ENCODE measurements at places on chromosomes 5 and 9.

DNA sequence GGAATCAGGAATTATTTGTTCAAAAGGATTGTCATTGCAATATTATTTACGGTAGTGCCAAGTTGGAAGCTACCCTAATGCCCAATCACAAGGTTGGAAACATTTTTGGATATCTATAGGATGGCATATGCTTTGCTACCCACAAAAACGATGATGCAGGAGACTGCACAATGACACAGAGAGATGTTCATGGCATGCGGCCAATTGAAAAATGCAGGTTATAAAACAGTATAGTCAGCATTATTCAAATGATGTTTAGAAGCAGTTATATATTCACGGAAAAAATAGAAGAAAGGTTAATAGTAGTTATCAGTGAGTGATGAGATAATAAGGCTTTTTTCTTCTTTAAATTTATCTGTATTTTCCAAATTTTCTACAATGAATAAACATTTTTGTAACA is 5.9 kb upstream of the ACSL6 start:
- DNase-seq = no peak

GRCh38 chr5:116572350-116573278 is 2.0 kb downstream of the SEMA6A start:
- DNase-seq = no peak

DNA sequence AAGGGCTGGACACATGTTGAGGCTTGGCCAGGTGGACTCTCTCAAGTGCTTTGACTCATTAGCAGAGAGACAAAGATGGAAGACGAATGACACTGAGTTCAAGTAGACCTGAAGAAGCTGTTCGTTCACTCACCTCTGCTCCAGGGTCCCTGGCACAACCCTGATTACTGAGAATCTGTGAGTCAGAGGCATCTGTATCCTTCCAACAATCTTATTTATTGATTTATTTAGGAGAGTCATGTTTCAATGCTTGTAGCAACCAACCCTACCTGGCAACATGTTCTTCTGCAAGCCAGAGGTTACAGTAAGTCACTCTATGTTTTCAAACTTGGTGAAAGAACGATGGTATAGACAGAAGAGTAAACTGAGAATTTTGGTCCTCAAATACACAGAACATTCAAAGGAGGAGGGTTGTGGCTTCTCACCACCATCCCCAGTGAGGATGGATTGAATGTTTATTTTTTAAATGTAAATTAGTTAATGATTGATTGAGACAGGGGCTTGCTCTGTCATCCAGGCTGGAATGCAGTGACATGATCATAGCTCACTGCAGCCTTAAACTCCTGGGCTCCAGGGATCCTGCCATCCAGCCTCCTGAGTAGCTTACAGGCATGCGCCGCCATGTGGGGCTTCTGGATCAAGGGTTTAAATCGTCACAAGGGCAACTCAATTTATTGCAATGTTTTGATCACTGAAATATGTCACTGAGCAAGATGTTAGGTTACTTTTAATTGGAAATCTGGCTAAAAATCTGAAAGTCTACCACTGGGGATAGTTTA is 55.7 kb upstream of the CARTPT start:
- DNase-seq = no peak

DNA sequence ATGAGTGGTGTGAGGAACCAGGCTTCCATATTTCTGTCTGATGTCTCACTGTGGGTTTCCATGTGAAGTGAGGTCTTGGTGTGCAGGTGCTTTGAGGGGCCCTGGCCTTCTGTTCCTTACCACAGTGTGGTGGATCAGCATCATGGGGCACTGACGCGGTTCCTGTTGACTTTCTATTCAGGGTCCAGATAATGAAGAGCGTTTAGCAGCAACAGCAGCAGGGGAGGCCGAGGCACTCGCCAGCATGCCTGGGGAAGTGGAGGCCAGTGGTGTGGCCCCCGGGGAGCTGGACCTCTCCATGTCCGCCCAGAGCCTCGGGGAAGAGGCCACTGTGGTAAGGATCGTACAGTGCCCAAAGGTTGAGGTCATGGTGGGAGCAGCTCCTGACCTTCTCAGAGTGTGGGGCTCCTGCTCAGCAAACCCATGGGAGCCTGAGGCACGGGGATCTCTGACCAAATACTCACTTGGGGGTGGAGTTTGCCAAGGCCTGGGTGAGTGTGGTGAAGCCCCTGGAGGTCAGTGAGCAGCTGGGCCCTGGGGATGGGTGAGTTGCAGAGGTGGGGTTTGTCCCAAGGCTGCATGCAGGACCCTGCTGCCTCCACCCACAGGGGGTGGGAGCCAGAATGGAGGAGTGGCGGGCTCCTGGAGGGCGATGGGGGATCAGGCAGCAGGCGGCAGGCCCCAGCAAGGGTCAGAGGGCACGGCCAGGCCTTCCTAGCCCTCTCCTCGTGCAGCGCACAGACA is 61.2 kb downstream of the COL15A1 start:
- DNase-seq = no peak

DNA sequence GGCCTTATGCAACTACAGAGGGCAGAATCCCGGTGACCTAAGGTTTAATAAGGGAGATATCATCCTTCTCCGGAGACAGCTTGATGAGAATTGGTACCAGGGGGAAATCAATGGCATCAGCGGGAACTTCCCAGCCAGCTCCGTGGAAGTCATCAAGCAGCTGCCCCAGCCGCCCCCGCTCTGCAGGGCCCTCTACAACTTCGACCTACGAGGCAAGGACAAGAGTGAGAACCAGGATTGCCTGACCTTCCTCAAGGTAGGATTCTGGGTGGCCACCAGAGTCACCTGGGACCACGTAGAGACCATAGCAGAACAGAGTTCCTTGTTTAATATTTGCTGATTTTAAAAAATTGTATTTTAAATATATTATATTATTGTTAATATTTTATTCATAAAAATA is 63.7 kb downstream of the SH3RF2 start:
- DNase-seq = no peak

DNA sequence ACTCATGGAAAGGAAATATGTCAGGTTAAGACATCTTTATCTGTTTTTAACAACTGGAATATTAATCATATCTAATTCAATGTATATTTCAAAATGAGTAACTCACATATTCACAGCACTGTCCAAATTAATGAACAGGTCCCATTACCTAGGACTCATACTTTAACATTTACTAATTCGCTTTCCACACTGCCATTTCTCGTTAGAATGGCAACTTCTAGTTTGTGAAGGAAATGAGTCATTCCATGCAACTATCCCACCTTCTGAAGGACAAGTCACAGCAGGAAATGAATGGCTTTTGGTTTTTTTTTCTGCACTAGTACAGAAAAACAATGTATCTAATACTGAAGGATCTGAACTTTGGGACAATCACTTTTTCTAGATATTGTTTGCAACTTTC is 24.6 kb upstream of the IFNK start:
- no peak for DNase-seq

- DNase-seq = no peak
Measured at GRCh38 chr9:73141282-73141681, 10.4 kb upstream of the ANXA1 start.

- DNase-seq = no peak
Measured at GRCh38 chr9:33177086-33177485, 9.9 kb upstream of the B4GALT1 start.

DNA sequence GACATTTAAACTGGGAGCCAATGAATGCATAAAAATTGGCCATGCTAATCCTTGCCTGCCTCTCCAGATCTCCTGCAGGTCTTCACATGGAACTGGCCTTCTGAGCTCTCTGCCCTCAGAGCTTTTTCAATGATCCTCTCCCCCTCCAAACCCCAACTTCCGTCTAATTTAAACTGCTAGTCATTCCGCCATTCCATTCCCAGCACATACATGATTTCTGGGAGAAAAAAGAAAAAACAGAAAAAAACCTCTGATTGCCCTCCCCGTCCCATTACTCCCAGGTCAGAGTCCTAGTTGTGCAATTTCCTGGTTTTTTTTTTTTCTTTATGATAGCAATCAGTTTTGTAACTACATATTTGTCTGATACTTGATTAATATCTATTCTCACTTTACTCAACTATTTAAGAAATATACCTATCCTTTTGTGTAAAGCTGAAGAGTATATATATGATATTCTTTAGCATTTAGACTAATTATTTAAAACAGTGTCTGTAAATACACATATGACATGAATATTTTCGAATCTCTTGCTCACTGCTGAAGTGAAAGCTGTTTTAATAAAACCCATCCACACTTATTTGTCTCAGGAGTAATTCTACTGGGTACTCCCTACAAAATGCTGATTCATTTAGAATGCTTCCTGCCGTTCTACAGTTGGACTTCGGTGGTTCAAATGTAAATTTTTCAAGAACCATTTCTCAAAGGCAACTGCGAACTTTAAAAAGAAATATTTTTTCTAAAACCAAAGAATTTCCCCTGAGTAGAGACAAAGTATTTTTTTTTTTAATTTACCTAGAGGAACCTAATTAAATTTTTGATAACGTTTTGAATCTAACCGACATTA is 1.6 kb downstream of the HINT1 start:
- DNase-seq = no peak

GRCh38 chr5:144710637-144711036 is 540.0 kb downstream of the KCTD16 start:
- DNase-seq = no peak

- no peak for DNase-seq
Measured at GRCh38 chr9:35660966-35661415, 2.9 kb downstream of the CCDC107 start.

GRCh38 chr5:132100672-132101261 is 27.2 kb downstream of the CSF2 start:
- no peak for DNase-seq

DNA sequence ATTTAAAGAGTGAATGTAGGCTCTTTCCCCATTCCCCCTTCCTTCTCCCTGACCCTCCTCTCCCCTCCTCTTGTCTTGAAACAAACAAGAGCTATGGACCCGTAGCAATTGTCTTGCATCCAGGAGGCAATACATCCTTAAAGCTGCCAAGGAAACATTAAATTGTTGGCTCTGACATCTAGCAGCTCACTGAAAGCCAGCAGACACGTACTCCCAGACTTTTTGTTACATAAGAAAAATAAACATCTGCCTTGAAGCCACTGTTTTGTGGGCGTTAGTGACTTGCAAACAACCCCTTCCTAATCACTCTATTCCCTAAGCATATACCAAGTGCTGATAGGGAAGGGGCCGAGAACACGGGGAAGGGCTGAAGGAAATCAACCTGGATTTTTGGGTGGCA is 8.6 kb downstream of the SLC45A2 start:
- DNase-seq = no peak

GRCh38 chr5:172943906-172944305 is 15.3 kb upstream of the RPL26L1 start:
- no peak for DNase-seq

DNA sequence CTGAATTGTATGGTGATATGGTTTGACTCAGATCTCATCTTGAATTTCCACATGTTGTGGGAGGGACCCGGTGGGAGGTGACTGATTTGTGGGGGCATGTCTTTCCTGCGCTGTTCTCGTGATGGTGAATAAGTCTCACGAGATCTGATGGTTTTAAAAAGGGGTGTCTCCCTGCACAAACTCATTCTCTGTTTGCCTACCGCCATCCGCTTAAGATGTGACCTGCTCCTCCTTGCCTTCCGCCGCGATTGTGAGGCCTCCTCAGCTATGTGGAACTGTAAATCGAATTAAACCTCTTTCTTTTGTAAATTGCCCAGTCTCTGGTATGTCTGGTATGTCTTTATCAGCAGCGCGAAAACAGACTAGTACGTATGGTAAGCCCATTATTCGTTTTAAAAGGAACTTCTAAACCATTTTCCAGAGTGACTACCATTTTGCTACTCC is 48.7 kb downstream of the SLC36A1 start:
- no peak for DNase-seq

DNA sequence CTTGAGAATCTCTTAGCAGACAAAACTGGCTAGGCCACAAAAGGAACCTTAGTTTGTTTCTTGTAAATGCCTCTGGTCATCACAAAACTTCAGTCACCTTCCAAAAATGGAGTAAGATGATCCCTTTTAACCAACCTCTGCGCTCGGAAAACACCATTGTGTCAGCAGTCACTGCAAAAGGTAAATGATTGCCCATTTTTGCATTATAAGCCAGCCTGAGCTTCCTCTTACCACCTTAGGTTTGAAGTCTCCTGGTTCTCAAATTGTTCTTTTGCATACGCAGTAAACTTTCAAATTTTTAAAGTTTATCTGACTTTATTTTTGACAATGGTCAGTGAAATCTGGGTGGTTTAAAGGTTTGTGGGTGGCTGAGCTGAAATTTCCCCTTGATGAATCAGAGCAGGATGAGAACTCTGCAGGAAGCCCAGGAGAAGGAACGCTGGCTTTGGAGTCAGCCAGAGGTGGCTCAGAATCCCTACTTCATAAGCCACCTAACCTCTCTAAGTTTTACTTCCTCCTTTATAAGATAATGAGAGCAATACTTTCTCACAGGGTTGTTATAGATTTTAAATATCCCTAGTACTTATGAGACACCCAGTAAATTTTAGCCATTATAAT is 131.4 kb downstream of the MED10 start:
- no peak for DNase-seq

- no peak for DNase-seq
Measured at GRCh38 chr5:125053179-125053578, 306.7 kb upstream of the ZNF608 start.

DNA sequence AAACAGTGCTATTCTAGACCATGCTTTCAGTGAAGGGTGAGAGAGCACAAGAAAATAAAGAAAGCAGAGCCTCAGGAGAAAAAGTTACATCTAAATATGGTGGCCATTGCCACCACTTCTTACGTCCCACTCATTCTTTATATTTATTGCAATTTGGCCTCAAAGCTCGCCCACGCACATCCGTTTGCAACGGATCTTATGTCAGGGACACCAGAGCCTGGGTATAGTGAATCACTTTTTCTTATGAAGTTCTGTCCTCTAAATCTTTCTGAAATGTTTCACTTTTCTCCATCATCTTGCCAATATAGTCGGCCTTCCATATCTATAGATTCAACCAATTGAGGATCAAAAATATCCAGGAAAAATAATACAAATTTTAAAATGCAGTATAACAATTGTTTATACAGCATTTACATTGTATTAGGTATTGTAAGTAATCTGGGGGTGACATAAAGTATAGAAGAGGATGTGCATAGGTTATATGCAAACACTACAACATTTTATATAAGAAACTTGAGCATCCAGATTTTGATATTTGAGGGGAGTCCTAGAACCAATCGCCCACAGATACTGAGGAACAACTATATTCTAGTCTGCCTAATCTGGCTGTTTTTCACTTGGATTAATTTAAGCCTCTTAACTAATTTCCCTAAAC is 35.2 kb downstream of the GOLPH3 start:
- no peak for DNase-seq

GRCh38 chr5:54722846-54723433 is 205.4 kb downstream of the SNX18 start:
- no peak for DNase-seq

DNA sequence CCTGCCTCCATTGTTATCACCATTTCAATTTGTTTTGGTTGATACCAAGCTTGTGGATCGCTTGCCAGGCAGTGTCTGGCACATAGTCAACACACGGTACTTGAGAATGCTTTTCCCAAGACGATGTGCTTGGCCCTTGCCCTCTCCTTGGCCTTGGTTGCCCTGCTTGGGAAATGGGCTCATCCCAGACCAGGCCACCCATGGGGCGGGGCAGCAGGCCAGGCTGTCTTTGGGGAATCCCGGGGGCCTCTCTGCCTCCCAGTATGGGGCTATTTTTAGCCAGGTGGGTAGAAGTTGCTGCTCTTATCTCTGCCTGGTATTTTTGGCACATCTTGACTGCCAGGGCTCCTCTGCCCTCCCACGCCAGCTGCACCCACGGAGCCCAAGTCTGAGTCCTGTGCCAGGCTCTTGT is 49.9 kb downstream of the LMX1B start:
- no peak for DNase-seq
